H1 (cell line): ENCODE measurements at places on chromosomes 6 and 20. TPM values are rescaled to one million over a fixed set of nuclear protein-coding genes. Genes with fewer than 3 reads are reported as not detected.

DNA sequence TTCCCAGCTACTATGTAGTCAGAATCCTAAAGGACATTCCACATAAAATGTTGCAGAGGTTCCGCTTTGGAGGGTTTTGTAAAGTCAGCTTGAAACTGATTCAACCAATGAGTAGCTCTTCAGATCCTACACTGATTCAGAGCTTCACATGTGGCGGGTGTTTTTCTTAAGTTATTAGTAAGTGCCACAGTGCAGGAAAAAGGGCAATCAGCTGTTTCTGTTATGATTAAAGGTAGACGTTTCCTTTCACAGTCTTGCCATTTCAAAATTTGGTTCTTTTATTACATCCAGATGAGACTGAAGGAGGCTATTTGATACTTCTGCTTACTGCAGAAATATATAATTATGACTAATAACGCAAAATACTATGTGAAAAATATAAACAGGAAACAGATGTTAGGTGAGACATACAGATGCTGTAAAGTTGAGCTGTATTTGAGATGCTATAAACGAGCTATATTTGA, 443.9 kb downstream of the CDKAL1 start:
- no peaks in the 10 kb centered on the region for H3K4me1 ChIP-seq
- DNase-seq: no peak
- no peaks in the 10 kb centered on the region for H3K36me3 ChIP-seq
- H3K4me3 ChIP-seq: no peak overlapping the region
- H3K27me3 ChIP-seq: no peaks in the 10 kb centered on the region

DNA sequence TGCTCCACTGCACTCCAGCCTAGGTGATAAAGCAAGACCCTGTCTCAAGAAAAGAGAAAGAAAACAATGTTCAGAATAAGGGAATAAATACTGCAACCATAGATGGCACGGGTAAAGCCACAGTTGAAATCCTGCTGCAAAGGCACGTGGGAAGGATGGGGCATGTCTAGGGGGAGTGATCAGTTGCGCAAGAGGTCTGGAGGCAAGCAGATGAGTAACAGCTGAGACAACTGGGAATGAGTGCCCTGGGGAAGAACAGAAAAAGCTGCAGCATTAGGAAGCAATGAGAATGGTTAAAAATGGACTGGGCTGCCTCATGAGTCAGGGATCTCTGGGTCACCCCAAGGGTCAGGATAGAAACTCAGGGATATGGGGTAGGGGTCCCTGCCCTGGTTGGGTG, 96.3 kb downstream of the GMPR start:
- H3K4me3 ChIP-seq: no peak overlapping the region
- DNase-seq: no peak
- peaks cover 3% of the 10 kb centered on the region; the same call in 1 of the 2 replicates for H3K4me1 ChIP-seq
- H3K27me3 ChIP-seq: no peaks in the 10 kb centered on the region
- H3K27ac ChIP-seq: no peak overlapping the region

- no peak overlapping the region for H3K27ac ChIP-seq
- no peak overlapping the region for H3K4me3 ChIP-seq
- H3K27me3 ChIP-seq: no peaks in the 10 kb centered on the region
Measured at GRCh38 chr6:37547564-37548061, 47.9 kb upstream of the CCDC167 start.

DNA sequence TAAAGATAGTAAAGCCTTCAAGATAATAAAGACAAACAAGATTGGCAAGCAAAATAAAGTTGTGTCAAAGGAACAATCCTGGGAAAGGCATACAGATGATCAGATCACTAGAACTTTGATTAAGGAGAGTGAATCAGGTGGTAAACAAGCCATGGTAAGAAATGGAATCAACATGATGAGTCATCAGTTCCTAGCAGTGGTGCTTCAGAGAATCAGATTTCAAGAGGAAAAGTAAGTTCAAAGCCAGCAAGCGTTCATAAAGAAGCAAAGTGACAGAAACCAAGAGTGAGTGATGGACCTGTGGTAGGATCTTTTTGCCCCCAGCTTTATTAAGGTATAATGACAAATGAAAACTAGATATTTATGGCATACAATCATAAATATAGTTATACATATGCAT, 340.4 kb downstream of the TPBG start:
- no peaks in the 10 kb centered on the region for H3K27me3 ChIP-seq
- no peak overlapping the region for H3K4me3 ChIP-seq
- DNase-seq: no peak
- no peak overlapping the region for H3K27ac ChIP-seq
- H3K4me1 ChIP-seq: no peaks in the 10 kb centered on the region
- no peaks in the 10 kb centered on the region for H3K36me3 ChIP-seq

GRCh38 chr6:135030532-135031178, 24.0 kb downstream of the HBS1L start:
- H3K27ac ChIP-seq: no peak overlapping the region
- H3K4me1 ChIP-seq: peaks cover 2% of the 10 kb centered on the region
- H3K36me3 ChIP-seq: peaks cover 4% of the 10 kb centered on the region; the same call in 1 of the 2 replicates
- no peaks in the 10 kb centered on the region for H3K27me3 ChIP-seq

GRCh38 chr20:12207875-12208274, 290.2 kb downstream of the BTBD3 start:
- H3K36me3 ChIP-seq: no peaks in the 10 kb centered on the region
- H3K27ac ChIP-seq: no peak overlapping the region
- H3K4me1 ChIP-seq: no peaks in the 10 kb centered on the region
- H3K4me3 ChIP-seq: no peak overlapping the region
- peak; percentile 27 for DNase-seq
- H3K27me3 ChIP-seq: no peaks in the 10 kb centered on the region

DNA sequence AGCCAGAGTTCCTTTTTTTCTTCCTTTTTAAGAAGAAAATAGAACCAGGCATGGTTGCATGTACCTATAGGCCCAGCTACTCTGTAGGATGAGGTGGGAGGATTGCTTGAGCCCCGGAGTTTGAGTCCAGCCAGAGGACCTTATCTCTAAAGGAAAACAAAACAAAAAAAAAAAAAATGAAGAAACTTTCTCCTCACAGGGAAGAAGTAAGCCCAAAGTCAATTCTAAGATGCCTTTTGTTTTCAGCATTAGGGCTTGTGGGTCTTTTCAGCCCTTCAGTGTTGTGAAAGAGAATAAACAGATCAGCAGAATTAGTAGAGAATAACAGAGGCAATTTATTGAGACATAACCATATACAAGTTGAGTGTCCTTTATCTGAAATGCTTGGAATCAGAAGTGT, 26.8 kb downstream of the ZNF451 start:
- no peak for DNase-seq
- no peak overlapping the region for H3K4me3 ChIP-seq
- no peaks in the 10 kb centered on the region for H3K36me3 ChIP-seq
- H3K4me1 ChIP-seq: no peaks in the 10 kb centered on the region
- no peaks in the 10 kb centered on the region for H3K27me3 ChIP-seq

- H3K4me1 ChIP-seq: no peaks in the 10 kb centered on the region
- H3K36me3 ChIP-seq: no peaks in the 10 kb centered on the region
- DNase-seq: no peak
- no peak overlapping the region for H3K4me3 ChIP-seq
Measured at GRCh38 chr20:41330343-41330720, 10.3 kb upstream of the LPIN3 start.

GRCh38 chr6:102944475-102944874, 1551.0 kb downstream of the GRIK2 start:
- no peak overlapping the region for H3K4me3 ChIP-seq
- no peaks in the 10 kb centered on the region for H3K36me3 ChIP-seq
- DNase-seq: no peak
- no peaks in the 10 kb centered on the region for H3K27me3 ChIP-seq

GRCh38 chr6:46393161-46393939, 97.9 kb downstream of the RCAN2 start:
- DNase-seq: no peak
- H3K27me3 ChIP-seq: no peaks in the 10 kb centered on the region
- no peaks in the 10 kb centered on the region for H3K36me3 ChIP-seq
- no peak overlapping the region for H3K27ac ChIP-seq

DNA sequence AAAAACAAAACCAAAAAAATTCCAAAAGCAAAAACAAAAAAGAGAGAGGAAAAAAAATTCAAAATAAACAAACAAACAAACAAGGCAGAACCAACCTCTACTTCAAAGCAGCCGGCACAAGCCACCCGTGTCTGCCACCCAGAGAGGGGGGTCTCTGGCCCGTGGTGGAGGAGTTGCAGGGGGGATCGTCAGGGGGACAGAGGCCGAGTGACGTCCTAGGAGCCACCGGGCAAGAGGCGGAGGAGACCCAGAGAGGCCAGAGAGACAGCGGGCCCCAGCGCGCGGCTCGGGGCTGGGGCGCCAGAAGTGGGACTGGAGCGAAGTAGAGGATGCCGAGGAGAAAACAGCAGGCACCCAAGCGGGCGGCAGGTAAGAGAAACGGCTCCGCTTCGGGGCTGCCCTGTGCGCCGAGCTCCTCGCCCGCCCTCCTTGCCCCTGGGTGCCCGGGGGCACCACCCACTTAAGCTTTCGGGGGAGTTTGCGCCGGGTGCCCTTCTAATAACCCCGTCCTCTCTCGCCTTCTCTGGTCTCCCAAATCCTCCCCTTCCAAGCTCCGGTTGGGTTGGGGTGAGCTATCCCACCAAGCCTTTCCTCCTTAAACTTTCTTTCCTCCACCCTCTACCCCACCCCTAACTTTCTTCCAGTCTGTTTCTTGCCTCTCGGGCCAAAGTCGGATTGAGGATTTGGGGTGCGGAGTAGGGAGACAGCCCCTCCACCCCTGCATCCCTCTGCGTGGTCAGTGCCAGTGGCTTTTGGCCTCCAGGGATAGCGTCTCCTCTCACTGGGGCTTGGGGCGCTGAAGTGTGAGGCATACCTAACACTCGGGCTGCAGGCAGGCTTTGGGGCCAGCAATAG, 1.0 kb downstream of the TSHZ2 start:
- H3K36me3 ChIP-seq: no peaks in the 10 kb centered on the region
- H3K4me3 ChIP-seq: peak overlapping the region; percentile 41
- H3K27ac ChIP-seq: no peak overlapping the region
- H3K4me1 ChIP-seq: no peaks in the 10 kb centered on the region
- no peaks in the 10 kb centered on the region for H3K27me3 ChIP-seq

- no peaks in the 10 kb centered on the region for H3K36me3 ChIP-seq
- no peaks in the 10 kb centered on the region for H3K27me3 ChIP-seq
- no peaks in the 10 kb centered on the region; the same call in 1 of the 2 replicates for H3K4me1 ChIP-seq
- H3K4me3 ChIP-seq: no peak overlapping the region
- DNase-seq: no peak
Measured at GRCh38 chr6:52588087-52588709, 11.3 kb upstream of the TRAM2 start.

DNA sequence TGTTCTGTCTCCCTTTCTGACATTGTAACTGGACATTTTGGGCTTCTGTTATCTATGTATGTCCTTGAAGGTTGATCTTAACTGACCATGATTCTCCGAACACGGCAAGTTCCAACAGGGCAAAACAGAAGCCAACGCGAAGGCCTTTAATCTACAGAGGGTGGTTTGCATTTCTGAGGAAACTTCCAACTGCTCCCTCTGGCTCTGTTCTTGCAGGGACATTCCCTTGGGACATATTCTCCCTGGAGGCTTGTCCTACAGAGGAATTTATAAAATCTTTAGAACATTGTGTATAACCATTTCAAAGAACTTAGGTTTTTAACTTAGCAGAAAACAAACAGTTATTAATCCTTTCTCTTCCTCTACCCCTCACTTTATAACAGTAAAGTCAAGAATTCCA, 189.0 kb upstream of the CDYL start:
- no peaks in the 10 kb centered on the region for H3K36me3 ChIP-seq

Gene NKAIN2
- total RNA-seq: 0.34 TPM in 1 of 2 replicates, not detected in the other

Gene TNNC2
- total RNA-seq: 3.6 and 5.7 TPM in 2 replicates

Gene MEI4
- 0.23 and 0.24 TPM in 2 replicates for total RNA-seq

Gene TREM1
- total RNA-seq: not detected in 2 replicates

Gene STX11
- 0.21 and 0.34 TPM in 2 replicates for total RNA-seq

Gene ILRUN
- 81.2 TPM in 2 replicates for total RNA-seq

Gene PPP1R16B
- 8.9 and 9.7 TPM in 2 replicates for total RNA-seq

Gene NRSN1
- 0.29 and 0.78 TPM in 2 replicates for total RNA-seq

Gene PACSIN1
- total RNA-seq: 10.5 and 11.1 TPM in 2 replicates

Gene MYBL2
- 207 and 208 TPM in 2 replicates for total RNA-seq
